ENCODE measurements at places on chromosomes 3 and 15.

- no peak for DNase-seq
Measured at GRCh38 chr15:89495638-89496145, 691 bp downstream of the RHCG start.

GRCh38 chr3:19920401-19921080, 13.5 kb downstream of the EFHB start:
- no peak for DNase-seq

GRCh38 chr3:66041828-66042227, 3.1 kb upstream of the MAGI1 start:
- no peak for DNase-seq

GRCh38 chr3:166291186-166291955, 454.1 kb upstream of the BCHE start:
- DNase-seq: no peak

- DNase-seq: no peak
Measured at GRCh38 chr3:44160818-44161217, 80.9 kb upstream of the TOPAZ1 start.

GRCh38 chr3:156628836-156629618, 45.4 kb upstream of the TIPARP start:
- no peak for DNase-seq

GRCh38 chr15:100167884-100168375, 173.8 kb downstream of the ADAMTS17 start:
- DNase-seq: no peak

DNA sequence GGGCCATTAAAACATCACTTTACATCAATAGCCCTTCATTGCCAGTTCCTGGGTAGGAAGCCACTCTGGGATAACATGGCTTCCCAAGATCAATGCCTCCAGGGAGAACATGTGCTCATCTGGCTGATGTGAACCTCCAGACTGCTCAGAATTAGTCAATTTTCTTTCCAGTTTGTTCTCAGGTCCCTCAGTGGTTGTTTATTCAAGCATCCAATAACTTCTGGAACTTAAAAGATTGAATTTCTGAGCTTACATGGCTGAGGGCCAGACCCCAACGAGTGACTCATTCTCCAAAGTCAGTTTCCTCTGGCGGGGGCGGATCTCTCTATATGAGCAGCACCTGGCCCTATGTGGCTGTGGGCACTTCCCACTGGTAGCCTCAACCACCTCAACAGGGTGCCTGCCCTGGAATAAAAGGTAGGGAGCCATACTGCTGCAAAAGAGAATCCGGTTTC, 34.0 kb downstream of the LYZL4 start:
- no peak for DNase-seq

DNA sequence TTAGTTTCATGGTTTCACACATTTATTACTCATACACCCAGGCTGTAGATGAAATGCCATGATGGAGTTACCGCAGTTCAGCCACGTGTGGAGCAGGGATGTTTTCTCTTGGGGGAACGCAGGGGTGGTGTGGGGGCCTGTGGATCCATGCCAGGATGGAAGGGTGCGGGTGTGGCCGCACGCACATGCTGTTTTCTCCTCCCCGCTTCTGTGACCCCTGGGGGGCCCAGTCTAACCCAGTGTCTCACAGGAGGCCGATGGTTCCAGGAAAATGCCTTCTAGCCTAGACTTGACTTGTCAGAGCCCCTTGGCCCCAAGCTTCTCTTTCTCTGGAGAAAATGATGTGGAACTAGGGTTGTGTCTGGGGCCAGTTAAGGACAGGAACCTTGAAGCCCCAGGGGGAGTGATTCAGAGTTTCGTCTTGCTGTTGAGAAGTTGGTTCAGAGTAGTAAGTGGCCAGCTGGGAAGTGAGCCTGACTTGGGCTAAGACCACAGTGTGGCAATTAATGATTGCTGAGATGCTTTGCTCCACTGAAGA, 240.4 kb upstream of the BHLHE40 start:
- no peak for DNase-seq

- no peak for DNase-seq
Measured at GRCh38 chr15:60510006-60510405, 31.1 kb upstream of the ICE2 start.

Measured in nephron progenitor cell (in vitro differentiated cells).